ENCODE measurements at places on chromosomes 3 and 15.
A peak's percentile ranks its signal among the peaks of the same experiment; 100 is the strongest.

GRCh38 chr3:168048414-168049330 is 47.1 kb downstream of the GOLIM4 start:
- DNase-seq: no peak

- no peak for DNase-seq
These were observed 106.3 kb upstream of the ALCAM start for GRCh38 chr3:105260385-105260784.

DNA sequence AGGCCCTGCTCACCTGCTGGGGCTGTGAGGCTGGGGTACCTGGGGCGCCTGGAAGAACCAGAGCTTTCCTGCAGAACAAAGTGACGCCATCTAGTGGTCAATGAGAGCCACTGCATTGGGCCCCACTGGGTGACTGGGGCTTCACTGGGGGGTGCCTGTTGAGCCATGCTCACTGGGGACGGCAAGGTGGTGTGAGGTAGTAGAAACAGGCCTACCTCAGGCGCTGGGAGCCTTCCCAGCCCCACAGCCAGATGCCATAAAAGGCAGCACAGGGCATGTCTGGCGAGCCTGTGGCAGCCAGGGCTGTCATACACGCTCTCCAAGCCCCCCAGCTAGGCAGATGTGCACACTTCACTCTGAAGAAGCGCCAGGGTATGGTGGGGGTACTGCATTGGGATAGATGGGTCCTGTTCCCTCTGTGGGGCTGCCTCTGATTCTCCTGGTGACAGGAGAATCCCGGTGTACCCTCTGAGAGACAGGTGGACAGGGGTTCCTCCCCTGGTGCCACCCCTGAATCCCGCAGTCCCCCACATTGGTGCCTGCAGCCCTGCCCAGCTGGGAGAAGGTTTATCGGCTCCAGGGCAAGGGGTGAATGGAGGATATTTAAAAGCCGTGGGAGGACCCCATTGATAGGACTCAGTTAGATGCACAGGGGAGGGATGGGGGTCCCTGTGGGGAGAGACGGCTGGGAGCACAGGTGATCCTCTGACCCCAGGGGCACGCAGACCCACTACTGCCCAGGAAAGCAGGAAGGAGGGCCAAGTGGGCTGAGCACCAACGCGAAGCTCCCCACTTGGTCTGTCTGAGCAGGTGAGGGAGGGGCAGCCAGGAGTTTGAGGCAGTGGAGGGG is 178.8 kb downstream of the NSMCE3 start:
- DNase-seq: peak; percentile 52

DNA sequence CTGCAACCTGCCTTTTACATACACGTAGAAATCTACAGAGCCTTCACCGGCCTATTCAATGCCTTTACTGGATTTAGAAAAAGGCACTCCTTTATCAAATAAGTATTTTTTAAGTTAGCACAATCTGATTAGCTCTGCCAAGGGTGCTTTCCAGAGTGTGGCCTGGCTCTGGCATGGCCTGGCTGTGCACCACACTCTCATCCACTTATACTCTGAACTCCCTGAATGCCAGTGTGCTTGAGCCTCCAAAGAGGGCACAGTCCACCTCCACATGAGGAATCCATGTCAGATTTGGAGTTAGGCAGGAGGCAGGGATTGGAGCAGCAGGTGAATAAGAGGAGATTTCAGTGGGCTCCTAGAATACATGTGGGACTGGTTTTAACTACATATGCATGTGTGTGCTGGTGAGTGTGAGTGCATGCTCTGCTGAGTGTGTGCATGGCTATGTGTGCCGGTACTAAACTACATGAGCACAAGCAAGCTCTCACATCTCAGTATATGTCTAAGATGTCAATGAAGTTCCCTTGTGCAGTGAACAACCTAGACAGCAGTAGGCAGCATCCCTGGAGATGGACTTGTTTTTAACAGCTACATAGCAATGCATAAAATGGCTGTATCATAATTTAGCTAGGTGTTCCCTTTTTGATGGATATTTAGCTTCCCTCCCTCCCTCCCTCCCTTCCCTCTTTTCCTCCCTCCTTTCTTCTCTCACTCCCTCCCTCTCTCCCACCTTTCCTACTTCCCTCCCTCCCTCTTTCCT is 17.8 kb upstream of the ZFAND6 start:
- DNase-seq: no peak

GRCh38 chr3:136653628-136654027 is 98.5 kb downstream of the STAG1 start:
- no peak for DNase-seq

DNA sequence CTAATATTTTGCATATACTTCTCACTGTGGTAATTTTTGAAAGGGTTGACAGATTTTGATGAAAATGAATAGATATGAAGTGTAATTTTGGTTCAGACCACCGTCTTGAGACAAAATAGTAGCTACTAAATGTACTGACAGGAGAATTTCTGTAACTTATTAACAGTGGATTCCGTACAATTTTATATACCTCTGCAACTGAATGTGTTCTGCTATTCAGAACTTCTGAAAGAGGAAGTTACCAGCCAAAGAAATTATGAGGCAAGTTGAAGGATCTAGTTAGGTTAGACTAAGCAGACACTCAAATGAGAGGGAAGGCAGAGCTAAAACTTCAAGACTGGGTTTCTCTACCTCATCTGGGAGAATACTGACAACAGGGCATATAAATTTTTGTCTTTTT is 29.4 kb downstream of the GAP43 start:
- no peak for DNase-seq

- DNase-seq: no peak
These were observed 575.3 kb upstream of the IL12A start for GRCh38 chr3:159413319-159413718.

DNA sequence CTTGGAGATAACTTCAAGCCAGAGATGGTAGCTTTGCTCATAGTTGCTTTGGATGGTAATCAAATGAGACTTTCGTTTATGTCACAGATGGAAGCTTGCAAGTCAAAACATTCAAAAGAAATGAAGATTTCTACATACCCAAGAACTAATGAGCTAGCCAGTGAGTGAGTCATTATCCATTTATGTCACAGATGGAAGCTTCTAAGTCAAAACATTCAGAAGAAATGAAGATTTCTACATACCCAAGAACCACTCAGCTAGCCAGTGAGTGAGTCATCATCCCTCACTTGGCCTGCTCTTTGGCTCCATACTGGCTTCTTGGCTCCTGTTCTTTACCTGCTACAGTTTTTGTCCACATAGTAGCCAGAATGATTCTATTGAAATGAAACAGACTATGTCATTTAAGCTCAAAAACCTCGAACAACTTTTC is 559.8 kb upstream of the CBLB start:
- peak; percentile 15 for DNase-seq

DNA sequence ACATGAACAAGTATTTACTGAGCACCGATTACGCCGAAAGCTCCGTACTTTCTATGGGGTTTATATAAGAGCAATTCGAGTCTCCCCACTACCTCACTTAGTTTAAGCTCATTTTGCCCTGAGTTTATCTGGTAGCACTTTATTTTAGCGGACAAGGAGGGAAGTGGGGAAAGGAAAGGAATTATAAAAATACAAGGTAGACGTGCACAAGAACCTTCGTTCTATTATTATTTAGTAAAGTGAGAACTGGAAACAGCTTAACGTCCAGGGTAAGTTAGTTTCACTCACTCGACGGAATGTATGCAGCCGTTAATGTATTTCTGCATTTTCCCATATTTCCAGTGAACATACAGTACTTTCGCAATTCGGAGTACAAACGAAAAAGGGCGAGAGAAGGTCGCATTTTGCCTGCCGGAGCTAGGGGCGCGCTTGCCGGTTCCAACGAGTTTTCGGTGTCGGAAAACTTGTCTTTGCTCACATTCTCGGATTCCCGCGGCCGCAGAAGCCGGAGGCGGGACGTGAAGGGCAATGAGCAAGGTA is 1.2 kb upstream of the STT3B start:
- no peak for DNase-seq

GRCh38 chr15:63048776-63049665 is 6.5 kb downstream of the TPM1 start:
- peak; percentile 22 for DNase-seq

DNA sequence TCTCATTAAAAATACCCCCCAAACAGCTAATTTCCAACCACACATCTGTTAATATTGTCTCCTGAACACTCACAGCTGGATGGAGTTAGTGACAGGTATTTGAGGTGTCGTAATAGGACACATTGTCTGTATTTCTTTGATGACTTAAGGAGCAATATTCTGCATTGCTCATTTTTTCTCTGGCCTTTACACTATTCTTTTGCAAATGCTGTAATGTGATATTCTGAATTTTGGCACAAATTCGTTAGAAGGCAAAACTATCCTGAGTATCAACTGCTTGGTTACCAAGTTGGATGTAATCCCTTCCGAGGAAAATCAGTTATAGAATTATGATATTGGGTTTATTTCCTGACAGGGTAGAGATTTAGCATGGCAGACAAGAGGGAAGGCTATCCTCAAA is 1030.2 kb downstream of the MCTP2 start:
- DNase-seq: no peak

DNA sequence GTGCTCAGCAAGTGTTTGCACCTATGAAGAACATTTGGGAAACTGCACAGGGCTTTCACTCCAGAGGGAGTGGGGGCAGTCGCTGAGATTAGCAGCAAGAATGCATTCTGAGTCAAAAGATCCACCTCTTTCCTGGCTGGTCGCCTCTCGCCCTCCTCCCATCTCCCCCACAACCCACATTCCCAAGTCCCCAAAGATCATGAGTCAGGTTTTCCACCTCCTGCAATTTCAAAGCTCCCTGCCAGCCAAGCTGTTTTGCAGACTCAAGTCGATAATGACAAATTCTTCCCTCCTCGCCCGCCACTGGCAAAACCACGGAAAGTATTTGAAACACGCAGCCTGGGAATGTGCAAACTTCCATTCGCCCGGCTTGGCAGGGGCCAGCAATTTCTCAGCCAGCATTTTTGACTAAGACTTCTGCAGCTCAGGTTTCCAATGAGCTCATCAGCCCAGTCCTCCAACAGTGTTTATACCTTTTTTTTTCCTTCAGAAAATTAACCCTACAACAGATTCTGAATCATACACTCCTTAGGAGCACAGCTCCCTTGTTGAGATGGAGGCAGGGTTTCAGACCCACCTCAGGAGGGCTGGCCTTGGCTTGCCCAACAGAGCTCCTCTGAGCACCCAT is 181.4 kb downstream of the SMAD6 start:
- no peak for DNase-seq

DNA sequence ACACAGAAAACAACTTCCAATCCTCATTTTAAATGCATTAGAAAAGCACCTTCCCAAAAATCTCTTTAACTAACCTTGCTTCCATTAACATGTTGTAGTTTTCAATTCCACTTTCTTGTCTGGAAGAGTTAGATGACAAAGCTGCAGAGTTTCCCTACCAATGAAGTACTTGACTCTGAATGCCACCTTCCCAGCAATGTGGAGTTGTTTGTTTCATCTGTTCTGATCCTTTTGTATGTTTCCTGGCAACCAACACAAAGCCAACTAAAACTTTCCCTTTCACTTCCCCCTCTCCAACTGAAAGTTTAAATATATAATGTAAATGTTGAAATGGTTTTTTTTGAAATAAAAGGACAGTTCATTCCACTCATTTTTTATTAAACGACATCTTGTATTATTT is at the start of gene WDR49:
TSS of gene WDR49 (minus strand) at position 183 of the 400 bp plus-strand sequence. CDS start 517 bp downstream, outside the sequence.
- no peak for DNase-seq

DNA sequence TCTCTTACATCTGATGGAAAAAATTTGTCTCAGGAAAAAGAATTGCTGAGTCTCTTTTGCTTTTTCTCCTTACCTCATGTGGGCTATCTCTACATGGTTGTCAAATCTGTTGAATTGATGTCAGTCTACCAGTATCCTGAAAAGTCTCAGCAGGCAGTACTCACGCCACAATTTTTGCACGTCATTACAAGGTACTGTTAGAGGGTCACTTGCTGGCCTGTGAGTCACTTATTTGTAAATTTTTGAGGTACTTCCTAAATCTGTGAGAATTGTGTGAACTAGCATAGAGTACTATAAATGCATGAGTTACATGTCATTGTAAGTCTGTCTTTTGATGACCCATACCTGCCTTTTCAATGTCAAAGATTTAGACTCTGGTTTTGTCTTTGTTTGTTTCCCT is 15.9 kb downstream of the HPS3 start:
- no peak for DNase-seq

- DNase-seq: no peak
These were observed 178.7 kb downstream of the THRB start for GRCh38 chr3:24315971-24316370.

GRCh38 chr3:142796823-142797222 is 73.0 kb downstream of the TRPC1 start:
- DNase-seq: no peak

DNA sequence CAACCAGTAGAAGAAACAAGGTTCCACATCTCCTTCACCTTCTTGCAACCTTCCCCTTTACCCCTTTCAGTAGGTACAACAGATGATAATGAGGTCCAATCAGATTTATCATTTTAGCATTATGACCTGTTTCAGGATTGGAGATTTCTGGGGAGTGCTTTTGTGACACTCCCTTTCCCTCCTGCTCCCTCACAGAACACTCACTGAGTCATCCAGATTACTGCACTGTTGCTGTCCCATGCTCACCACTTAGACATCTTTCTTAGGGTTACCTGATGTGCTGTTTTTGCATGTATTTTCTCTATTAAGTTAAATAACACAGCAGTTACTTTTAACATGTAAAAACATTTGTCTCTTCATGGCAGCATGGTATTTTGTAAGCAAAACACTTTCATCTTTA is 118.5 kb downstream of the MFSD1 start:
- DNase-seq: no peak

- DNase-seq: no peak
These were observed 15.5 kb upstream of the PSTPIP1 start for GRCh38 chr15:76979331-76979925.

GRCh38 chr3:53700441-53700840 is 145.8 kb downstream of the CHDH start:
- DNase-seq: no peak

- peak; percentile 41 for DNase-seq
These were observed 48.8 kb downstream of the GLB1 start for GRCh38 chr3:33047842-33048834.

DNA sequence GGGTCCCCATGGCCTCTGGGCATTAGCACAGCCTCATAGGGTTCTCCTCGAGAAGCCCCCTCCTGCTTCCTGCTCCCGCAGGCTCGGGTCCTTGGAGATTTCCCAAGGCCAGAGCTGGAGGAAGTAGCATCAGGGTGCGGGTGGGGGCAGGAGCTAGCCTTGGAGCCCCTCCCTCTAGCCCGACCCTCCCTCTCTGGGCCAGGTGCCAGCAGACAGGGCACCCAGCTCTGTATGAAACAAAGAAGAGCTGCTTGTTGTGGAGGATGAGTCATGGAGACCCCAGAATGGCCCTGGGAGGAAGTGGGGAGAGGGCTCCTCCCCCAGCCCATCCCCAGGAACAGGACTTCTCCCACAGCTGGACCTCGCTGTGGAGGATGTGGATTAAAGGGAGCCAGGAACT is 29.2 kb downstream of the EPHB3 start:
- DNase-seq: no peak

DNA sequence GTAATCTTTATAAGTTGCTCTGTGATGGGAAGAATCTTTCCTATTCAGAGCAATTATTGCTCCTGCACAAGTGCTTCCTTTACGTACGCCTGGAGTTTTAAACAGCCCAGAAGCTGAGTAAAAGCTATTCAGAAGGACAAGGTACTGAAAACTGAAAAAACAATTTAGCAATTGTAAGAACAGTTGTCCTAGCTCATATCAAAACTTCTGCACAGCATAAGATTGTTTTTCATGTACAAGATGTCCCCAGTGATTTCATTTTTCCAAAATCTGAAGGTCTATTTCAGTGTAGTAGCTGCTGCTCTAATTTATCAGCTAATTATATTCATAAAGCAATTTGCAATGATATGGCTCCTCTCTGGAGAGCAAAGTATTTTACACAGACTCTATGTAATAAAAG is 23.7 kb downstream of the KCNAB1 start:
- DNase-seq: no peak

- no peak for DNase-seq
These were observed 45.7 kb downstream of the B3GNT5 start for GRCh38 chr3:183298701-183299153.

- DNase-seq: peak; percentile 11
These were observed 99.6 kb downstream of the FNDC3B start for GRCh38 chr3:172138792-172139507.

All from activated naive CD8-positive, alpha-beta T cell treated with anti-CD3 and anti-CD28 coated beads for 36 hours (primary cell).